Right kidney (tissue), 9 donors: ENCODE measurements at places on chromosomes 16 and 17.

- no peak for DNase-seq
Observed at GRCh38 chr17:55577687-55578086, 66.4 kb upstream of the SMIM36 start.

- DNase-seq: no peak
Observed at GRCh38 chr17:49125449-49125848, 7.1 kb upstream of the B4GALNT2 start.

- DNase-seq: no peak
Observed at GRCh38 chr17:82287868-82288801, 14.6 kb upstream of the CSNK1D start.

- no peak for DNase-seq
Observed at GRCh38 chr17:73976147-73976546, 227.3 kb upstream of the RPL38 start.

GRCh38 chr17:60908324-60908723, 230.7 kb downstream of the BCAS3 start:
- no peak for DNase-seq

- DNase-seq: peak; percentile 77
Observed at GRCh38 chr17:42779936-42780850, at the start of gene WNK4. TSS of gene WNK4 (plus strand) at chr17:42780610. CDS start at chr17:42780699, 89 bp downstream.

GRCh38 chr16:94918-95265, 16.9 kb downstream of the MPG start:
- no peak for DNase-seq

- no peak for DNase-seq
Observed at GRCh38 chr17:72943826-72944689, 148.4 kb downstream of the SLC39A11 start.

DNA sequence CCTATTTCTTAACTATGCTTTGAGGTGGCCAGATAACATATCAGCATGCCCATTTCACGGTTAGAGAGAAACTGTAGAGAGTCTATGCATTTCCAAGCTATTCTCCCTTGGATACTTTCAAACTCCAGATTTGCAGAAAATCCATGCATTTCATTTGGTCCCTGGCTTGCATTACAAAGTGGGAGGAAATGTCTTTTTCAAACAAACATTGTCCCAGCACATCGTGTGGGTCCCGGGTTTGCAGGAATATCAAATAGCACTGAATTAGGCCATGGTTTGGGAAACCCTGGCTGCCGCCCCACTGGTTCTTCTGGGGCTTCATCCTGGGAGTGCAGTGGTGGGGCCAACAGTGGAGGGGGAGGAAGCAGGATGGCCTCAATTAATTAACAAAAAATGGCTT, 171.9 kb downstream of the IRX5 start:
- no peak for DNase-seq

- peak; percentile 46 for DNase-seq
Observed at GRCh38 chr16:49419006-49419405, 45.4 kb downstream of the C16orf78 start.

DNA sequence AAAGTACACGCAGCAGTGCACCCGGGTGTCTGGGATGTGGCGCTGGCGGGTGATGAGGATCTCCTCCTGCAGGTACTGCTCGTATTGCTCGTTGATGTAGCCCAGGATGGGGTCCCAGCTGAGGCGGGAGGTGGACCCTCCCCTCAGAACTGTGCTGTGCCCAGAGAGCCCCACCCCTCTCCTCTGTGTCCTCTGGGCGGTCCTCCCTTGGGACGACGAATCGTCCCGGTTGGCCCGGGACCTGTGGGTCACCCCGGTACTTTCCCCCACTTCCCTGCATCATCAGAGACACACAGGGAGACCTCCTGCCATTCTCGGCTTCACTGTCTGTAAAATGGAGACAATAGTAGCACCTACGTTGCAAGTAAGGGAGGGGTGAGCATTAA, 4.2 kb downstream of the SEPTIN12 start:
- DNase-seq: no peak

GRCh38 chr17:82800885-82801284, 38.9 kb downstream of the ZNF750 start:
- DNase-seq: no peak

- DNase-seq: no peak
Observed at GRCh38 chr16:23803591-23804123, 32.1 kb upstream of the PRKCB start.

- peak; percentile 81 for DNase-seq
Observed at GRCh38 chr16:77236063-77236511, 36.9 kb downstream of the SYCE1L start.

GRCh38 chr17:32904891-32905290, 23.1 kb upstream of the TMEM98 start:
- DNase-seq: no peak

DNA sequence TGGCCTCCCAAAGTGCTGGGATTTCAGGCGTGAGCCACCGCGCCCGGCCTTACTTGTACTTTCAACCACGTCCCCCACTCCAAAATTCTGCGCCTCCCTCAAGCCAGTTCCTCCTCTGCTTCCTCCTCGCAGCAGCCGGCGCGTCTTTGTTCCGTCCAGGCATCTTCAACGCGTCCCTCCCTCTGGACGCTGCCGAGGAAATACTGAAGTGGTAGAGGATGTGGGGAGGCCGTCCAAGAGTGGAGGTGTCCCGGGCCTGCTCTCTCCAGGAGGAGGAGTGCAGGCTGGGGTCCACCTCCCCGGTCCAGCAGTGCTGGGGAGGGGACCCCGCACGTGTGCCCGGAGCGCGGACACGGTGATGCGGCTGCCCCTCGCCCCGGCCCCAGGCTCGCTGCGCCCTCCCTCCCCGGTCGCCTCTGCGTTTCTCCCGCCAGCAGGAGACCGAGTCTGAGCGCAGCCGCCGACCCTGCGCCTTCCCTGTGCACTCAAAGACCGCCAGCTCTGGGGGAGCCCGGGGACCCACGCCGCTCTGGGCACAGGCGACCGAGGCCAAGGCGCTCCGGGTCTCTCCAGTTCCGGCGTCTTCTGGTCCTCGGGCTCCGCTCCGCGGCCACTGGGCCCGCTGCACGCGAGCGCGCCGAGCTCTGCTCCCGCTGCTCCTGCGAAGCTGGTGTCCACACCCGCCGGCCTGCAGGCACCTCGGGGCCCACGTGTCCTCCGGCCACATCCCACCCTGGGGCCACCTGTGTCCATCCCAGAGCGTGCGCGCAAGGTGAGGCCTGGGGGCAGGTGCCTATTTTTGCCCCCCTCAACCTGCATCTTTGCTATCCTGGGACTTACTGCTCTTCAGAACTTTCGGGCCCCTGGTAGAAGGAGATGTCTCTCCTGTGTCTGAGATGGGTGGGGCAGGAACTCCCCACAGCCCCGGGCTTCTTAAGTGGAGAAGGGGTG, 31.7 kb downstream of the OSBPL7 start:
- peak; percentile 55 for DNase-seq

DNA sequence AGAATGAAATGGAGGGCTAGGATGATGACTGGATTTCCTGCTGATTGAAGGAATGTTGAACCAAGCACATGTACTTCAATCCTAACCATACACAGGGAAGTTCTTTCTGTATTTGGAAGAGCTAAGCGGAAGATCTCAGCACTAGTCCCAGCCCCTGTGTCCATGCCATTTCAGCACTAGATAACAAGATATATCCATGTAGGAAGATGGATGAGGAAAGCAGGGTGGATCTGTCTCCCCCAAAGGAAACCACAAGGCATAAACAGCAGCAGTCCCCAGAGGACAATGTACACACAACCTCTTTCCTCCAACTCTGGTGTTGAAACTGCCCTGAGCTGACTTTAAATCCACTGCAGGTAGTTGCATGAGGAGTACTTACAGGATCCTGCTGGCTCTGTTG, 75.1 kb downstream of the GRIN2A start:
- no peak for DNase-seq

- no peak for DNase-seq
Observed at GRCh38 chr17:76579281-76579680, 6.4 kb downstream of the ST6GALNAC2 start.

GRCh38 chr16:21301895-21302291, 23.8 kb upstream of the CRYM start:
- DNase-seq: no peak

DNA sequence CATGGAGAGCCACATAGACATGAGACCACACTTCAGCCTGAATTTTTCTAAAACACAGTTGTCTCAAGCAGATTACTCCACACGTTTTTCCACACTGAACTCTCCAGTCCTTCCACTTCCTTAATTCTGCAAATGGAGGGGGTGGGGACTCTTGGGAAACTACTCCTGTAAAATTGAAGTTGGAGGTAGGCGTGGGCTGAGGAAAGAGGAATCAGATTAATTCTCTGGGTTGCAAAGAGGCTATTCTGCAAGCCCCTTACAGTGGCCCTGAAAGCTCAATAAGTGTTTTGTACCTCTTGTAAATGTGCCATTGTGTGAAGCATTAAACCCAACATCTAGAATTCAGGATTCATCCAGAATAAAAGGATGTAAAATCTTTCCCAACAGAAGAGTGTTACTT, 9.6 kb downstream of the MARVELD3 start:
- DNase-seq: no peak

- no peak for DNase-seq
Observed at GRCh38 chr16:87216841-87217275, 100.3 kb downstream of the C16orf95 start.

GRCh38 chr16:74297145-74297665, 591 bp downstream of the PSMD7 start:
- no peak for DNase-seq

DNA sequence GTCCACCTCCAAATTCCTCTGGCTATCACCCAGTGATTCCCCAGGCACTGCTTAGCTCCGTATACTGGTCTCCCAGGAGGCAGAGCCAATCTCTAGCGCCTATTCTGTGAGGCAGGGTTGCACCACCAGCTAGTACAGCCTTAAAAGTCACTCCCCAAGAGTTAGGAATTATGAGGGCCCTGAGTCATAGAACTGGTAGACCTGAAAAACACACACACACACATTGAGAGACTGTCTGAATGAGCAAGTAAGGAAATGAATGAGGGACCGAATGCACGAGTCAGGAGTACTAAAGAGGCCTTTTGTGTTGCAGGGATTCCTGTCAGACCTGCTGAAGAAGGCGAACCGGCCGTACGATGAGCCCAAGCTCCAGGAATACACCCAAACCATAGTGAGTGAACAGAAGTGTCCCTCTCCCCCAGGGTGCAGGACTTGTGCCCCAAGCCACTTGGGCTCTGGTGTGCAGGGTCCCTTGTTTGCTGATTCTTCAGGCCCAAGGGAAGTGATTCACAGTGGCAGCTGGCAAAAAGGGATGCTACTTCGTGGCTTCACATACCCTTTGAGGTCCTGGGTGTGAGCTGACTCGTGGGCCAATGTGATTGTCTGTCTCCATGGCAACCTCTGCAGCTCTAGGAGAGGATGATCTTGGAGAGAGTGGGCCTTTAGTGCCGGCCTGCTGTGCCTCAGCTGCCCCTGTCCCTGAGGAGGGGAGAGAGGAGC, 24.7 kb downstream of the CALB2 start:
- DNase-seq: no peak

- DNase-seq: no peak
Observed at GRCh38 chr16:49567950-49568349, 194.3 kb downstream of the C16orf78 start.

GRCh38 chr17:19565817-19566575, 32.3 kb downstream of the SLC47A1 start:
- DNase-seq: no peak

GRCh38 chr17:82230609-82231311, 1.9 kb downstream of the SLC16A3 start:
- peak; percentile 69 for DNase-seq

DNA sequence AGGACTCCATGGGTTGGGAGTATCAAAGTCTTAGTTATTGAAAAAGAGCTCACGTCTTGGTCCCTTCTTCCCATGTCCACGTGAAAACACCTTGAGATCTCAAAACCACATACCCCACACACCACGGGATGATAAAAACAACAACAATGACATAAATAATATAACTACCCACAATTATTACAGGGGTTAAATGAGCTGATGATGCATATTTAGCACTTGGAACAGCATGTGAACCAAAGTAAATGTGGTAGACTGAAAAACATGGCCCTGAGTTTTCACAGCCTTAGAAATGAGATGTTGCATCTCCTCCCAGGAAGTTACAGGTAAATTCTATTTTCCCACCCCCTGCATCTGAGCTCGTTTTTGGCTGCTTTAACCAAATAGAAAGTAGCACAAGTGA, 208.9 kb downstream of the C16orf95 start:
- DNase-seq: no peak

GRCh38 chr17:81577278-81578000, 25.3 kb upstream of the FAAP100 start:
- no peak for DNase-seq

DNA sequence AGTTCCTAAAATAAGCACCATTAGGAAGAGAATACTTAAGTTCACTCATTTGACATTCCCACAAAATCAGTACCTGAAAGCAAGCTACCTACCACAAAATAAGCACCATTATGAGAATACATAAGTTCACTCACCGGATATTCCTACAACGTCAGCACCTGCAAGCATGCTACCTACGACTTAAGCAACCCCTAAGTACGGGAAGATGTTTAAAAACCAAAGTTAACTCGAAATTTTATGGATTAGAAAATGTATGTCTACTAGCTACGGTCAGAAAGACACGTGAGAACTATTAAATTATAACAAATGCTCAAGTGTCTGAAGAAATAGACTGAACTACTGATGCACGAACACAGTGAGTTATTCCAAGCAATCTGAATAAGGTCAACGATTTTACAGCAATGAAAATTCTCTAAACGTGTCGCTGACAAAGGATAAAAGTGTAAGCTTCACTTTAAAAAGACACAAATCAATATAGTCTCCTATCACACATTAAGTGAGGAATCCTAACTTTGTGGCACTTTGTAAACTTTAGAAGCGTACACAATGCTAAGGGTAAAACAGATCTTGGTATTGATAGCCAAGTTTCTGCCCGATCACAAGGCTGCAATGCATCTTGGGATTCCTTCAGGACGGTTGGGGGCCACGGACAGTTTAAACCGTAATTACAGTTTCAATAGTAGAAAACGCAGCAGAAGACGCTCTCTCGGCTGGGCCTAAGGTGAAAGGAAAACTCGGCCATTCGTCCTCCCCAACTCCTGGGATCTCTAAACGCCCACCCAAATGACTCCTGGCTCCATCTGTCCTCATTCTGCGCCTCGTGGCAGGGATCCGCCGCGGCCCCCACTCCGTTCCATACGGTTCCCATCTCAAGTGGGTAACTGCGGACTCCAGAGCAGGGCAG, 1.3 kb downstream of the GSPT1 start:
- DNase-seq: peak; percentile 56

DNA sequence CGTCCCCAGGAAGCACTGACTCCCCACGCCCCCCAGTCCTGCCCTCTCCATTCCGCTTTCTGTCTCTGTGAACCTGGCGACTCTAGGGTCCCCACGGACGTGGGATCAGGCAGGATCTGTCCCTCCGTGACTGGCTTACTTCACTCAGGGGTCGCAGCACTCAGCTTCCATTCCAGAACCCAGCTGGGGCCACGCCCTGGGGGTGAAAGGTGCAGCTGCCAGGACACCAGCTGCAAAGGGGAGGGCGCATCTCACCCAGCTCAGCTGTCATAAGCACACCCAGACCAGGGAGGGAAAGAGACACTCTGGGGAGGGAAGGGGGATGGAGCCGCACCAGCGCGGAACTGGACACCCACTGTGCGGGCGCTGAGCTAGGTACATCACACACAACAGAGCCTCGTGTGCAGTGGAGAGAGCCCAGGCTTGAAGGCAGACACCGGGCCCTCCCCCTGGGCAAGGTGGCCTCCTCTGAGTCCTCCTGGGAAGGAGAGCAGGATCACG, 18.5 kb upstream of the HEXD start:
- no peak for DNase-seq

- no peak for DNase-seq
Observed at GRCh38 chr16:2784358-2785100, 2.8 kb downstream of the PRSS33 start.
